ENCODE measurements at places on chromosomes 1 and 21.

- no peak for DNase-seq
Measured at GRCh38 chr21:33893917-33894316, 21.7 kb downstream of the ATP5PO start.

DNA sequence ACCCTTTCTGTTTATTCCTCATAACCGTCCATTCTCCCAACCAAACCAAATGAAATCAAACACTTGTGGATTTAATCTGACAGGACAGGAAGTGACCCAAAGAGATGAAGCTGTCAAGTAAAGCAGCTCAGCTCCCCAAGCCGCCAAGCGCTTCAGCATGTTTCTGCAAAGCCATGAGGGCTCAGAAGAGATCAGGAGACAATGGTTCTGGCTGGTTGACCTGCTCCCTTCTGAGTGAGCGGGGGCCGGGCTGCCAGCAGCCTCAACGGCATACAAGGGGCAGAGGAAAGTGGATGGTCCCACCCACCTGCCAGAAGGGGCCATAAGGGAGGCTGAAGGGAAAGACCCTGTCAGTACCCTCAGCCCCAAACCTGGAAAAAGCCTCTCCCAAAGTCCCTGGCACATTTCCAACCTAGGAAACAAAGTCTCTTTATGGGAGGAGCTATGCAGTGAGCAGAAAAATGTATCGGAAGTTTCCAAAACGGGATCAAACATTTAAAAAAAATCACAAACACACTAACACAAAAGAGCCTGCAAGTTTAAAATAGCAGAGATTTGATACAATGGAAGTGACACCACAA lies 45.4 kb downstream of the SLC45A1 start:
- DNase-seq: no peak

- no peak for DNase-seq
Measured at GRCh38 chr1:212161231-212161781, 123.9 kb upstream of the PPP2R5A start.

DNA sequence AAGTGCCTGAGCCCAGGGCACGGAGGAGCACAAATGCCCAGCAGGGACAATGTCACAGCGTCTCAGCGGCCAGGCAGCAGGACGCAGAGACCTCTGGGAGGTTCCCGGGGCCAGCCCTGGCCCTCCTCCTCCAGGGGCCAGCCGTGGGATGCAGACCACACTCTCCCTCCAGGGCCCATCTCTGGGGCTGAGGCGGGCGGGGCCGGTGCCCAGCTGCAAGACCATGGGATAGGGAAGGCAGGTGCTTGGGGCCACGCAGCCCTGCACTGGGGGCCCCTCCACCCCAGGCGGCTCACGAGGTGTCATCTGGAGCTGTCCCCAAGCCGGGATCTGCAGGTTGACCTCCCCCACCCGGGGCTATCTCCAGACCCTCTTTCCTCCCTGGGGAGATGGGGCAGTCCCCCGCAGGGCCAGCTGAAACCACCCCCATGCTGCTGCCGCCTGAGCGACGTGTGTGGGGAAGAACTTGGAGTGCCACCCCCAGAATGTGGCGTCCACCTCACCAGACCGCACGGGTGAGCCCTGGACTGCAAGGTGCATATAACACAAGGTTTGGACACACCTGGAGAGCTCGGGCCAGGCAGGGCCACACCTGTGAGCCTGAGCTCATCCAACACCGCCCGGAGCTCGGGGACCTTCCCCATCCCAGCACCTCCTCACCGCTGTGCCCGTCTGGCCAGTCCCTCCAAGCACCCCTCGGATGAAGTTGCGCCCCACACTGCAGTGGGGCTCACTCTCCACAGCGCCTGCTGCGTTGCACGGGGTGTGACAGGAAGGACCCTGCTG lies 4.1 kb upstream of the TTLL10 start:
- no peak for DNase-seq

DNA sequence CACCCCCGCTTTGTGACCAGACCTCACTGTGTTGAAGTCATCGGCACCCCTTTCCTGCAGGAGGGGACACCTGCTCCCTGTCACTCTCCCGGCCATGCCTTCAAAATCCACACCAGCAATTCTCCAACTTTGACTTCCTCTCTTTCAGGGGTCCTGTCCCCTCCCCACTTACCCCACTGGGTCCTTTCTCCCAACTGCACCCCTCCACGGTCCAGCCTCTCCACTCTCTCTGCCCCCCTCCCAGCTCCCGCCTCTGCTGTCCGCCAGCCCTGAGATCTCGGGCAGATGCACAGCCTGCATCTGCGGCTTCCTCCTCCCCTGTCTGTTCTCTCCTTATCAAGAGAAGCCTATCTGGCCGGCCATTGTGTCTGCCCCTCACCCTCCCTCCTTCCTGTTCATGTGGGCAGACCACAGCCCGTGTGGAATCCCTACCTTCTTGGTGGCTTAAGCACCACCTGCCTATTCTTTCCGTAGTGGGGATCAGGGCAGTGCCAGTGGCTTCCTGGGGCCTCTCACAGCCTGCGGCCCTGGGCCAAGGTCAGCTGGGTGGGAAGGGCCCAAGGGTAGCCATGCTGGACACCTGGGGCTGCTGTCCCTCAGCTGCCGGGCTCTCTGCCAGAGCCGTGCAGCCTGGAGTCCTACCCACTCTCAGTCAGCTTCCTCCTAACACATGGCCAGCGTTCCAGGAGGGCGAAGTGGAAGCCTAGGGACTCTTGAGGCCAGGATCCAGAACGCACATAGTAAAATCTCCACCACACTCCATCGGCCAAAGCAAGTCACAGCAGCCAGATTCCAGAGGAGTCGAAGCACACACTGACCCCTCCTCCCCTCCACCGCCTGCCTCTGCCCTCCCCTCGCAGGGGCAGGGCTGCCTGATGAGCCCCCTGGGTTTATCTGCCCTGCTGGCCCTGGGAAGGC lies 5.1 kb upstream of the HES4 start:
- DNase-seq: no peak

- no peak for DNase-seq
Measured at GRCh38 chr1:10601342-10602070, 126.8 kb downstream of the PEX14 start.

DNA sequence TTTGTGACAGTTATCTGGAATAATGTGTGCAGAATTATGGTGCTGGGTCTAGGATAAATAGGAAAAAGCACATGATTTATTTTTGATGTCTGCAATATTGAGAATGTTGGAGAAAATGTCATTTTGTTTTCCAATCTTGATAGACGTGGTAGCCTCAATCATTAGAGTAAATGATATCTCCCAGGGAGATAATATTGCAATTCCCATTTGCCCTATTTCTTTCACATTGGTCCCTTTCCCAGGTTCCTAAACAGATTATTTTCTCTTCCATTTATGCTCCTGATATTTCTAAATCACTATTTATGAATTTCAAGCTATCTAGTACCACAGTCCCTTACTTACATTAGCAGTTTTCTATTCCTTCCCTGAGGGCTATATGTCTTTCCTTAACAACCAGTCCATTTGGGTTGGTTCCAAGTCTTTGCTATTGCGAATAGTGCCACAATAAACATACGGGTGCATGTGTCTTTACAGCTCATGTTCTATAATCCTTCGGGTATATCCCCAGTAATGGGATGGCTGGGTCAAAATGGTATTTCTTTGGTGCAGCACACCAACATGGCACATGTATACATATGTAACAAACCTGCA lies 447.3 kb downstream of the PLA2G4A start:
- no peak for DNase-seq

All from NCI-H748 treated with DMSO at 0.1 percent for 48 hours (cell line).